ENCODE measurements at places on chromosomes 12 and 14. TPM values are rescaled to one million over a fixed set of nuclear protein-coding genes. Genes with fewer than 3 reads are reported as not detected.

GRCh38 chr14:102424520-102424919, 61.8 kb downstream of the TECPR2 start:
- DNase-seq = no peak

DNA sequence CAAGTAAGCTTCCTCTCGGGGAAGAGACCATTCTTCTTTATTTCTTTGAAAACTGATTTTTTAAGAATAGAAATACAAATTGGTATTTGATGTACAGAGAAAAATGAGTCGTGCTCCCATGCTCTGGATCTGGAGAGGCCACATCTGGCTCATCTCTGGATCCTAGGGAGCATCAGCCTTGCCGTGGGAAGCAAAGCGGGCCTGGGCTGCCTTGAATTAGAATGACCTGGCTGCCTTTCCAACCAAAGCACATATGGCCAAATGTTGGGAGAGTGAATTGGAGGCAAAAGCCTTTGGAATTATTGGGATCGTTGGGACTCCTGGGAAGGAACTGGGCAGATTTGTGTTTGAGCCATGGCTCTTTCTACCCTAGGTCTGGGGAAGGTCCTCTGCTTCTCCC, 80.0 kb downstream of the SLC25A47 start:
- no peak for DNase-seq

DNA sequence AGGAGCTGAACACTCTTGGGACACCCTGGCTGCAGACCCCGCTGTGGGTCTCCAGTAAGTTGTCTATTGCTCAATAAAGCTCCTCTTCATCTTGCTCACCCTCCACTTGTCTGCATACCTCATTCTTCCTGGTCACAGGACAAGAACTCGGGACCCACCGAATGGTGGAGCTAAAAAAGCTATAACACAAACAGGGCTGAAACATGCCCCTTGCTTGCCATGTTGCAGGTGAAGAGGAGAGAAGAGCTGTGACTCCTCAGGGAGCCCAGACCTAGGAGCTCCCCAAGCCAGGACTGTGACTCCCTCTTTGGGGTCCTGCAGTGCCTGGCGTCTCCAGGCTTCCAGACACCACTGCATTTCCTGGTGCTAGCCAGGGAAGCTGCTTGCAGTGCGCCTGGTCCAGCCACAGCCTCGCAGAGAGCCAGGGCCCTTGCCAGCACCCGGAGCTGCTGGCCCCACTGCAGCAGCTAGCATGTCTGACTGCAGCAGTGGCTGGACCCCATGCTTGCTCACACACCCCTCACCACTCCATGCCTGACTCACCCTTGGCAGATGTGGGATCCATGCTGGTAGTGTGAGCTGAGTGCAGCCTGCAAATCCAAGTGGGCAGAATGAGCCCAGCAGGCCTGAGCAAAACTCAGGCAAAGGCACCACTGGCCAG, 37.1 kb upstream of the OR5AU1 start:
- DNase-seq = no peak

DNA sequence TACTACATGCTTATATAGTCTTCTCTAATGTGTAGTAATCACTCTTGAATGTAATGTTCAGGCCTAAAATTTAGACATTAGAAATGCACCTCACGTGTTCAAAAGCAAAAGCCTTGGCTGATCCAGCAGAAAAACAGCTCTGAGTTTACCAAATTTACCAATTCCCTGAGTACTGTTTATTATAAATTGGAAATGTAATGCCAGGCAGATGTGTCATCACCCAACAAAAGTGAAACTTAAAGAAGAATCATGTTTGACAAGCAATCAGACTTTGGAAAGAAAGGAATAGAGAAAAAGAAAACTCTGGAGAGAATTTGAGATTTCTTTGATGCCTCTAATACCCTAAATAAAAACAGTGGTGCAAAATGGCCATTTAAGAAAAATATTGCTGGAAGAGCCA, 26.5 kb upstream of the STRAP start:
- no peak for DNase-seq

DNA sequence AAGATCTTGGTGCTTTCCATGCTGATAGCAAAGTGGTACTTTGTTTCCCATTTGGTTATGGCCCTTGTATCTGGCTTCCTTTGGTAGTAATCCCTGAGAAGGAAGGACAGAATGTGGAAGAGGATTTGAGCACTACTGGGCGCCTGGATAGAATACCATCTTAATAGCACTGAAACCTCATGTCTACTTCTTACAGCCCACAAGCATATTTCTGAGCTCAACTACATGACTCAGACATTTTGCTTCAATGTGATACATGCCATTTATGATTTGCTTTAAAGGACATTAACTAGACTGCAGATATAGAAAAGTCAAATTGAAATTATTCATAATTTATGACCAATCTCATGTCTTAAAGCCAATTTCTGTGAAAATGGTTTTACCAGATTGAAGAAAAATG, 80.4 kb downstream of the LIN7A start:
- no peak for DNase-seq

CLEC14A gene
- total RNA-seq = not detected

PLBD1 gene
- total RNA-seq = 3.5 TPM

KRT82 gene
- not detected for total RNA-seq
